Thyroid gland (tissue), 4 donors: ENCODE measurements at places on chromosomes 7 and 10. TPM values are rescaled to one million over a fixed set of nuclear protein-coding genes. Genes with fewer than 3 reads are reported as not detected.
A peak's percentile ranks its signal among the peaks of the same experiment; 100 is the strongest.

GRCh38 chr7:69864274-69864673 is 266.0 kb downstream of the AUTS2 start:
- H3K27ac ChIP-seq: no peak overlapping the region
- DNase-seq: no peak
- H3K27me3 ChIP-seq: no peaks in the 10 kb centered on the region
- no peak overlapping the region for H3K4me3 ChIP-seq

DNA sequence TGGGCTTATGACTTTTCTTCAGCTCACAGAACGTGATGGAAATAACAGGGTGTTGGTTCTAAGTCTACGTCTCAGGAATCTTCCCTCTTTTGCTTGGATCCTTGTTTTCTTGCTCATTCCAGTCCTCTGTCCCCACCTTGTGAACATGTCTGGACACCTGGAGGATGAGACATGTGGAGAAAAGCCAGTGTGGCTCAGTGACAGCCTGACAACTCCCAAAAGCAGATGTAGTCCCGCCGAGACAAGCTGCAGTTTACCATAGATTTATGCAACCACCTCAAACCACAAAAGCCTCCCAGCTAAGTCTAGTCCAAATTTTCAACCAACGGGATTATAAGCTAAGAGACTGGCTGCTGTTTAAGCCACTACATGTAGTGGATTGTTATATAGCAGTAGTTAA is 476.1 kb downstream of the SH2D4B start:
- DNase-seq: no peak
- H3K4me1 ChIP-seq: no peaks in the 10 kb centered on the region
- H3K27me3 ChIP-seq: no peaks in the 10 kb centered on the region
- H3K4me3 ChIP-seq: no peak overlapping the region
- no peaks in the 10 kb centered on the region for H3K36me3 ChIP-seq

Gene JAKMIP3
- 3.0 TPM for total RNA-seq

Gene A1CF
- total RNA-seq: not detected

Gene SLC29A4
- 17.4 TPM for total RNA-seq

DNA sequence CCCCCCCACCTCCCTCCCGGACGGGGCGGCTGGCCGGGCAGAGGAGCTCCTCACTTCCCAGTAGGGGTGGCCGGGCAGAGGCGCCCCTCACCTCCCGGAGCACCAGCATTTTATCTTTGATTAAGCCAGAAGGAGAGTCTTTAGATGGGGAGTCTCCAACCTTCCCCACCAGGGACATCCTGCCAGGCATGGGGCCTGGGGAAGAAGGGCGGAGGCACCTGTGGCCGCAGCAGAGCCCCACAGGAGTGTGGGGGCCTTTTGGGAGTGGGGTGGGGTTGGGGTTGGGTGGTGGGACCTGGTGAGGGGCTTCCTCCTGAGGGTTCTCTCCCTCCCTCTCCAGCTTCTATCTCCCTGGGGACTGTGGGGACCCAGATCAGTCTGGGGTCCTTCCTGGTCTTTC is 18.2 kb downstream of the ZNF783 start:
- no peak overlapping the region for H3K27ac ChIP-seq
- peaks cover 3% of the 10 kb centered on the region for H3K4me1 ChIP-seq
- no peak overlapping the region for H3K4me3 ChIP-seq
- peaks cover 33% of the 10 kb centered on the region for H3K36me3 ChIP-seq
- DNase-seq: no peak

GRCh38 chr7:24777806-24778205 is 20.5 kb upstream of the GSDME start:
- H3K27ac ChIP-seq: no peak overlapping the region
- H3K4me1 ChIP-seq: no peaks in the 10 kb centered on the region
- no peak for DNase-seq
- no peaks in the 10 kb centered on the region for H3K27me3 ChIP-seq

GRCh38 chr10:45420453-45421192 is 46.6 kb downstream of the ALOX5 start:
- peak; percentile 96 for DNase-seq
- H3K36me3 ChIP-seq: no peaks in the 10 kb centered on the region
- peak overlapping the region; percentile 37 for H3K27ac ChIP-seq

- no peaks in the 10 kb centered on the region for H3K36me3 ChIP-seq
- H3K4me1 ChIP-seq: no peaks in the 10 kb centered on the region
- H3K27me3 ChIP-seq: no peaks in the 10 kb centered on the region
- no peak overlapping the region for H3K4me3 ChIP-seq
These were observed 61.0 kb downstream of the ITIH5 start for GRCh38 chr10:7605565-7606295.

Gene TMEM236
- 0.21 TPM for total RNA-seq

Gene SEMA3A
- total RNA-seq: 18.0 TPM

GRCh38 chr10:96541921-96542320 is 28.2 kb upstream of the TLL2 start:
- peaks cover 7% of the 10 kb centered on the region for H3K36me3 ChIP-seq
- peaks cover 35% of the 10 kb centered on the region for H3K4me1 ChIP-seq
- H3K27ac ChIP-seq: peak overlapping the region; percentile 74
- H3K4me3 ChIP-seq: no peak overlapping the region

DNA sequence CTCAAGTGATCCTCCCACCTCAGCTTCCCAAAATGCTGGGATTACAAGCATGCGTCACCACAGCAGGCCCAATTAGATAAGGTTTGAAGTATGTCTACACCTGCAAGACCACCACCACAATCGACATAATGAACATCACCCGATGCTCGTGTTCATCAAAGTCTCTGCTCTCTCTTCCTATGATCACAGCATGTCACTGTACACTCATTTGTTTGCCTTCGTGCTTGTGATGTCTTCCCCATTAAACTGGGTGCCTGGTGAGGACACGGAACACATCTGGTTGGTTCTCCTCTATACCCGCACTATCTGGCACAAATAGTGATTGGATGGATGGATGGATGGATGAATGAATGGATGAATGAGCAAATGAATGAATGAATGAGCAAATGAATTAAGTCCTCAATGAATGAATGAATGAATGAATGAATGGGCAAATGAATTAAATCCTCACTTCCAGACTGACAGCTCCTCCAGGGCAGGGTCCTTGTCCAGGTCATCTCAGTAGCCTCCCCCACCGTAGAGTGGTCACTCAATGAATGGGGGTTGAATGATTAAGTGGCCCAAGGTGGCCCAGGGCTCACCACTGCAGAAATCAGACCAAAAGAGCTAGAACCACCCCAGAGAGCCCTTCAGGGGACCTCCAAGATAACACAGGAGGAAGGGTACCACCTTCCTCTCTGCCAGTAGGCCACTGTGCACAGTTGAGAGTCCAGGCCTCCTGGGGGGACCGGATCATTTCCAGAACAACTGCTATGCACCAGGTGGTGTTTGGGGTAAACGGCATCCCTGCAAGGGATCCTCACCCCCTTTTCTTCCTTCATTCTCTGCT is 101.9 kb upstream of the TNRC18 start:
- DNase-seq: no peak
- H3K4me3 ChIP-seq: no peak overlapping the region
- peaks cover 36% of the 10 kb centered on the region for H3K36me3 ChIP-seq
- H3K27me3 ChIP-seq: no peaks in the 10 kb centered on the region
- peaks cover 17% of the 10 kb centered on the region for H3K4me1 ChIP-seq

DNA sequence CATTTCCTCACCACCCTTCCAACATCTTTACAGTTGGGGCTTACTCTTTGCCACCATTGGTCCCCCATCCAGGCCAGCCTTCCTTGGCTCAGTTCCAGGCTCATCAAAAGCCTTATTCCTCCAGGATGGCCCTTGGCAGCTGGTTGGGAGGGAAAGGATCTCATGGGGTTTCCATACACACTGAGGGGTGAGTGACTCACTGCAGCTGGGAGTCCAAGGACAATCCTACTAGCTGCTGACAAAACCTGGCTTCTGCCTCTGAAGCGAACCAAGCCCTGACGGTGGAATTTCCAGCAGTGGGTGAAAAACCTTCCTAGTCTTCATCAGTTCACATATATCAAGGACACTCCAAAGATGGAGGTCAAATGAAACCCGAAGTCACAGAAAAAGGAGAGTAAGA is 22.9 kb downstream of the CRHR2 start:
- no peak overlapping the region for H3K27ac ChIP-seq
- no peaks in the 10 kb centered on the region for H3K36me3 ChIP-seq
- H3K4me1 ChIP-seq: no peaks in the 10 kb centered on the region

GRCh38 chr10:78596556-78596955 is 472.2 kb upstream of the ZMIZ1 start:
- no peaks in the 10 kb centered on the region for H3K36me3 ChIP-seq
- H3K27me3 ChIP-seq: no peaks in the 10 kb centered on the region
- no peak overlapping the region for H3K27ac ChIP-seq

Gene RPA3
- total RNA-seq: 21.9 TPM

Gene OR2A5
- not detected for total RNA-seq
